ENCODE measurements at places on chromosomes 4 and X.

DNA sequence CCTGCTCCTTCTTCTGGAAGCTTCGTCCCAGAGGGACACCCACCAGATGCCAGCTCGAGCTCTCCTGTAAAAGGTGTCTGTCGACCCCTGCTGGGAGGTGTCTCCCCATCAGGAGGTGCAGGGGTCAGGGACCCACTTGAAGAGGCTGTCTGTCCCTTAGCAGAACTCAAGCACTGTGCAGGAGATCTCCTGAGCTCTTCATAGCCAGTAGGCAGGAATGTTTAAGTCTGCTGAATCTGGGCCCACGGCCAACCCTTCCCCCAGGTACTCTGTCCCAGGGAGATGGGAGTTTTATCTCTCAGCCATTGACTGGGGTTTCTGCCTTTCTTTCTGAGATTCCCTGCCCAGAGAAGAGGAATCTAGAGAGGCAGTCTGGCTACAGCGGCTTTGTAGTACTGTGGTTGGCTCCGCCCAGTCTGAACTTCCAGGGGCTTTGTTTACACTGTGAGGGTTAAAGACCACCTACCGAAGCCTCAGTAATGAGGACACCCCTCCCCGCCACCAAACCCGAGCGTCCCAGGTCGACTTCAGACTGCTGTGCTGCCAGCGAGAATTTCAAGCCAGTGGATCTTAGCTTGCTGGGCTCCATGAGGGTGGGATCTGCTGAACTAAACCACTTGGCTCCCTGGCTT lies 1383.0 kb upstream of the TENM3 start:
- DNase-seq, result no peak

DNA sequence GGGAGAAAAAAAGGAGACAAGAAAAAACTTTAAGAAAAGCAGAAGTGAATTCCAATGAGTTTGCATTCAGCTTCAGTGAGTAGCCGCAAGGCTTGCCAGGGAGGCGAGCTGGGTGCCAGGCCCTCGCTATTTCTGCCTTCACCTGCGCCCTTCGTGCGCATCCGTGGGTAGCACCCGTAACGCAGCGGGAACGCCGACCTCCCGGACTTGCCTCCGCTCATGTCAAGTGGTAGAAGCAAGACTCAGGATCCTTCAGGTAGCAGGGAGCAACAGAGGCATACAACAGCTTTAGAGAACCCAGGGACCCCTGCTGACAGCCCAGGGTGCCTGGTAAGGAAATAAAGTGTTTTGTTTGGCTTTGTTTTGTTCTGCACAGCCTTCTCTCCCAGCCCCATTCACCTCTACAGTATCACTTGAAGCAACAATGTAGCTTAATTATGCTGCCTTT lies 140.0 kb upstream of the BCOR start:
- DNase-seq, result no peak

DNA sequence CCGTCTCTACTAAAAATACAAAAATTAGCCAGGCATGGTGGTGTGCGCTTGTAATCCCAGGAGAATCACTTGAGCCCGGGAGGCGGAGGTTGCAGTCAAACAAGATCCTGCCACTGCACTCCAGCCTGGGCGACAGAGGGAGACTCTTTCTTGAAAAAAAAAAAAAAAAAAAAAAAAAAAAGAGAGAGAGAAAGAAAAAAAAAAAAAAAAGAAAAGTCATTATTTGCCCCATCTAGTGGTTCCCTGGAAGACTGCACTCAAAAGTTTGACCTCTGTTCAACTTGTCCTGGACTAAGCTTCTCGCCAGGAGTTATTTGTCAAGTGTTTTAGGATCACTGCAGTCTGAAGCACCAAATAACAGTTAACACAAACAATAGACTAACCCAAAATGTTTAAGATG lies 45.3 kb upstream of the KCTD8 start:
- DNase-seq, result no peak

DNA sequence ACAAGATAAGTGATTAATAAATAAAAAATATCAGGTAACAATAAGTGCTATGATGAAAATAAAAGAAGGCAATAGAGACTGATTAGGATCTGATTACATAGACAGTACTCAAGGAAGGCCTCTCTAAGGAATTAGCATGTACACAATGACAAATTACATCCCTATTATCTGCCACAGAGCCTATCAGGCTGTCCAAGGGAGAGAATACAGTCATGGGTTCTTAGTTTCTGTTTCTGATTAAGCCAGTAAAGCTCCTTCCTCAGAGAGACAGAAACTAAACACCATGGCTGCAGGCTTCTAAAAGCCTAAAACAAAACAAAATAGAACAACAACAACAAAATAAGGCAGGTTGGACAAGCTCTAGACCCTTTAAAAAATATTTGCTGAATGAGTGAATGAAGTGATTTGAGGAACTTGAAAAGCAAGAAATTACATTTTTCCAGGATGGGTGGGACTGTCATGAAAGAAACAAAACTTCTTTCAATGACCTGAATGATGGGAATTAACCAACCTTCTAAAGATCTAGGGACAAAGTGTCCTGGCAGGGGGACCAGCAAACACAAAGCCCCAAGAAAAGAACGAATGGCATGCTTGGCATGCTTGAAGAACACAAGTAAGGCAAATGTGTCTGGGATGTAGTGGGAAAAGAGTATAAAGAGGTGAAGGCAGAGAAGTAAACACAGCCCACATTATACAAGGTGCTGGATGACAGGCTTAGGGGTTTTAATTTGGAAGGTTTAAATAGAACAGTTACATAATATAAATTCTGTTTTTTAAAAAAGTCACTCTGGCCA lies 44.1 kb downstream of the NAA11 start:
- DNase-seq, result no peak

- no peak for DNase-seq
These were observed 263.9 kb upstream of the CXXC4 start for GRCh38 chr4:104758574-104758973.

GRCh38 chrX:150482537-150483206 lies 85.7 kb upstream of the MTM1 start:
- peak; percentile 74 for DNase-seq

DNA sequence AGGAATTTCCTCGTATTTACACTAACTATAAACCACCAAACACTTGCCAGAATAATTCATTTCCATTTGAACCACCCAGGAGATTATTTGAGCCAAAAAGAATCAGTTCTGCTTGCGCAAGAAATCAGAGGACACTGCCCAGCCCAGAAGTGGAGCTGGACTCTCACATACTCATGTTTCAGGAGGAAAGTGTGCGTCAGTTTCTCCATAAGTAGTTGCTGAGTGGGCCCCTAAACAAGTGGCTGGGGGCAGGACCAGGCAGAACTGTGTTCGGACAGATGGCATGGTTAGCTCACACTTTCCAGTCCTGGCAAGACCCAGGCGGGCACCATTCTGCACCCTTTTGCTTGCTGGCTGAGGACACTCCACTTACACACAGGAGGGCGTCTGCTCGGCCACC lies 38.8 kb downstream of the BTC start:
- DNase-seq, result no peak

- no peak for DNase-seq
These were observed 28.3 kb downstream of the SEPTIN11 start for GRCh38 chr4:76977736-76978350.

DNA sequence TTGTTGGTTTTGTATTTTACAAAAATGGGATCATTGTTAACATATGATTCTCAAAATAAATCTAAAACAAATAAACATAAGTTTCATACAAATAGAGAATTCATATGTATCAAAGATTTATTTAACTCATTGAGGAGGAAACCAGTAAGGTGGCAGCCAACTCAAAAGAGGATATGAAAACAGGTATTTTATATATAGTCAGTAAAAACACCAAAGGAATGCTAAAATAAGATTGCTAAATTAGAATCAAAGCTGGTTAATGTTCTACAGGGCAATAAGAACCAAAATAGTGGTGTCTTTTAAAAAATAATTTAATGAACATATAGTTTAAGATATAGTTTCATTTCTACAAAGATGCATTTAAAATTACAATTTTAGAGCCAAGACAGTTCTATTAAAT lies 23.1 kb downstream of the XKRX start:
- no peak for DNase-seq

GRCh38 chr4:168724243-168724642 lies 227.4 kb downstream of the PALLD start:
- DNase-seq, result no peak

GRCh38 chrX:112670977-112671376 lies 8.8 kb downstream of the LHFPL1 start:
- no peak for DNase-seq
